ENCODE measurements at places on chromosomes 1 and 21.

- DNase-seq = peak; percentile 23
Observed at GRCh38 chr1:36093929-36094328, 5.2 kb downstream of the ADPRS start.

DNA sequence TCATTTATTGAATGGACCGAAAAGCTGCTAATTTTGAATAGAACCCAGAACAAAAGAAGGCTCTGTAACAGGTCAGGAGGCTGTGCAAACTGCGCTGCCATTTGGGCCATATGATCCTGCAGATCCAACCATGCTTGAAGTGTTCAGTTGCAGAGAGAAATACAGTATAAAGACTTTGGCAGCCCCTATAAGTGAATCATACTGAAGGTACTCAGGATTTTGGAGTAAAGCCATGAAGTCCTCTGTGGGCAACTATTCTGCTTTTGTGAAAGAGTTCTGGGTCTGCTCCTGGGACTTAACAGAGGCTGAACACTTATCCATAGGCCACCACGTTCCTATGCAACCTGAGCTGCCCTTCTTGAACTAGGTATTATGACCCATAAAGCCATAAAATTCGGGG, 1613.6 kb upstream of the PRMT6 start:
- DNase-seq = no peak

DNA sequence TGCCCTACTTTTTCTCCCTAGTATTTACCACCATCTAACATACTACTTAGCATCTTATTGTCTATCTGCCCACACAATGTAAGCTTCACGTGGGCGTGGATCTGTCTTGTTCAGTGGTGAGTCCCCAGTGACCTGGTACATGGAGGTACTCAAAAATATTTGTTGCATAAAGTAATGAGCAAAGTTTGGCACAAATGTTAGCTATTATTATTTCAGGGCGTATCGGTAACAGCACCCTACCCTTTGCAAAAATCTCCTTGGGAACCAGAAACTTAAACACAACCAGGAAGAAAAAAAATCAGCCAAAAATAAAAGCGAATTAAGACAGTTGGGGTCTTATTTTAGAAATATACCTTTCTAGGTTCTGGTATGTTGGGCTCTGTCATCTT, 454 bp upstream of the NENF start:
- DNase-seq = no peak

GRCh38 chr1:71285529-71285928, 204.7 kb upstream of the ZRANB2 start:
- DNase-seq = no peak

- peak; percentile 94 for DNase-seq
Observed at GRCh38 chr1:45543581-45544417, 6.8 kb upstream of the AKR1A1 start.

- no peak for DNase-seq
Observed at GRCh38 chr1:71242239-71242638, 161.4 kb upstream of the ZRANB2 start.

DNA sequence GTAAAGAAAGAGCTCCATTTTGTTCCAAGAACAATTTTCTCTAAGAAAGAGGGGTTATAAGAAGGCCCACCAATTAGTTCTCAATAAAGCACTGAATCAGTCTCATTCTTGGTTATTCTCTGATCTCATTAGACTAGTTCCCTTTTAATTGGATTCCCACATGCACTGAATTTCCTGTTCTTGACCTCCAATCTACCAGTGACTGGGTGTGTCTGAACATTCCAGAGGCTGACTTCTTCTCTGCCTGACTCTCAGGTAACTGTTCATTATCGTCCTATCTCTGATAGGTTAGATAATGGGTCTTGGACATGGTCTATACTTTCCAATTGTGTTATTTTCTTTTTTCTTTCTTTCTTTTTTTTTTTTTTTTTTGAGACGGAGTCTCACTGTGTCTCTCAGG, 22.7 kb downstream of the PTGS2 start:
- peak; percentile 18 for DNase-seq

GRCh38 chr1:94739521-94740061, 80.6 kb upstream of the SLC44A3 start:
- DNase-seq = no peak

- DNase-seq = no peak
Observed at GRCh38 chr1:66402194-66402593, 131.8 kb upstream of the SGIP1 start.

GRCh38 chr1:230548357-230548756, 93.9 kb upstream of the COG2 start:
- DNase-seq = peak; percentile 7

GRCh38 chr1:23868557-23869016, 497 bp upstream of the FUCA1 start:
- DNase-seq = no peak

- DNase-seq = no peak
Observed at GRCh38 chr1:26132128-26132833, 20.7 kb downstream of the PDIK1L start.

GRCh38 chr1:36652011-36652410, 169.3 kb upstream of the CSF3R start:
- DNase-seq = no peak

GRCh38 chr1:19483261-19483660, 2.1 kb downstream of the CAPZB start:
- no peak for DNase-seq

GRCh38 chr21:17570786-17571185, 41.9 kb downstream of the BTG3 start:
- DNase-seq = no peak

DNA sequence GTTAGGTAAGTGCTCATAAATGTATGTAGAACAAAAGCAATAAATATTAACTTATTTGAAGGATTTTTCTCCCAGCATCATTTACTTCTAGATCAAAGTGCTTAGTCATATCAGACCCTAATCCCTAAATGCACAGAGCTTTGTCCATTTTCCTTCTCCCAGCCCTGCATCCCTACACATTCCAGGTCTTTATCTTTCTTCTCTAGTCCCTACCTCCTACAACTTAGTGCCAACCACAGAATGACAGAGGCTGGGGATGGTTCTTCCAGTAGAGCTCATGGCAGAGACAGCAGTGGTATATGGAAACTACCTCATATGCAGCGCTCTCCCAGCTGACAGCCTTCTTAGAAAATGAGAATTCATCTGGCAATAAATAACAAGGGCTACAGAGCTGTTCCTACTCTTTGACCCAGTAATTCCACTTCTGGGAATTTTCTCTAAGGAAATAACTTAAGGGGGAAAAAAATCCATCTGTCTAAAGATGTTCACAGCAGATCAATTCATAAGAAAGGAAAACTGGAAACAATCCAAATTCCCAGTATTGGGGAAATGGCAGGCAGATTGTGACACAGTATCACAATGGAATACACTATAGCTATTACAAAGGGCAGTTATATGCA, 62.9 kb upstream of the ROR1 start:
- DNase-seq = no peak

- DNase-seq = no peak
Observed at GRCh38 chr1:115604508-115604907, 37.3 kb upstream of the VANGL1 start.

DNA sequence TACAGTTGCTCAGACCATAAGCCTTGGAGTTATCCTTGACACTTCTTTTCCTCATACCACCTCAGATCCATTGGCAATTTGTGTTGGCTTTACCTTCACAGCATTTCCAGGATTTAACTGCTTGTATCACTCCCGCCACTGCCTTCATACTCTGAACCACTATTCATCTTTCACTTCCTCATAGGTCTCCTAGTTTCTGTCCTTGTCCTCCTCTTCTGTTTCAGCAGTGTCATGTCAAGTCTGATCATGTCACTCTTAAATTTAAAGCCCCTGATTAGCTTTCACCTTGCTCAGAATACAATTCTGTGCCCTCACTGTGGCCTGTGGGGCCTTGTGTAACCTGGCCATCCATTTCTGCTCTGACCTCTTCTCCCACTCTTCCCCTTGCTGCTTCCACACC, 34.7 kb upstream of the C1orf115 start:
- no peak for DNase-seq

GRCh38 chr1:15152318-15153183, 996 bp upstream of the TMEM51 start:
- DNase-seq = peak; percentile 69

DNA sequence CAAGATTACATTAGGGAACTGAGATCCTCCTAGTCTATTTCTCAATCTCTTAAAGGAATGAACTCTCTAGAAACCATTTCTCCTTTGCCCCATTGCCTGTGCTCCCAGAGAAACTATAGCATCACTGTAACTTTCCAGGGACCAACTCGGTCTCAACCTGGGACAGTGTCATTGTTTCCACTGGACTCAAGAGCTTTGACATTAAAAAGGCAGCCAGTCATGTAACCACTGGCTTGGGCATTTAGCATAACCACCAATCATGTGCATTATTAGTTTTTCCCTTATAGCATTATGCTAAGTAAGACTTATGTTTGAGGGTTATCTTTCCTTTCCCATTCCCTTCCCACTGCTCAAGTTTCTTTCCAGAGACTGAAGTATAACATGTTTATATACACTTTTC, 18.2 kb downstream of the TEX38 start:
- DNase-seq = peak; percentile 17

- peak; percentile 55 for DNase-seq
Observed at GRCh38 chr1:228944935-228945371, 209.7 kb downstream of the RHOU start.

- DNase-seq = peak; percentile 35
Observed at GRCh38 chr1:114353262-114353661, 157.7 kb downstream of the TRIM33 start.

DNA sequence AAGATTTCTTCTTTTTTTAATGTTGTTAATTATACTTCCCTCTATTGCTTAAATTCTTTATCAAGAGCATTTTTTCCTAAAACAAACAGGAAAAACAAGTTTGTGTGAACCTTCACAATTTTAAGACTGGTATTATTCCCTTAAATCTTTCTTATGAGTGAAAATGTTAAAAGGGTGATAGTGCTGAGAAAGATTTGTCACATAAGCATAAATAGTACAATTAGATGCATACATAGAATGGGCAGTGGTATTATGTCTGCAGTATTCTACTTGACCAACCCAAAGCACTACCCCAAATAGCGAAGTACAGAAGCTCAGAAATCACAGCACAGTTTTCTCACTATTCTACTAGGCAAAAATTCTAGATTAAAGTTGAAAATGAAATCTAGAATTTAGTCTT, 18.0 kb downstream of the GOLPH3L start:
- DNase-seq = no peak

- no peak for DNase-seq
Observed at GRCh38 chr1:240998024-240998423, 359.0 kb downstream of the RGS7 start.

DNA sequence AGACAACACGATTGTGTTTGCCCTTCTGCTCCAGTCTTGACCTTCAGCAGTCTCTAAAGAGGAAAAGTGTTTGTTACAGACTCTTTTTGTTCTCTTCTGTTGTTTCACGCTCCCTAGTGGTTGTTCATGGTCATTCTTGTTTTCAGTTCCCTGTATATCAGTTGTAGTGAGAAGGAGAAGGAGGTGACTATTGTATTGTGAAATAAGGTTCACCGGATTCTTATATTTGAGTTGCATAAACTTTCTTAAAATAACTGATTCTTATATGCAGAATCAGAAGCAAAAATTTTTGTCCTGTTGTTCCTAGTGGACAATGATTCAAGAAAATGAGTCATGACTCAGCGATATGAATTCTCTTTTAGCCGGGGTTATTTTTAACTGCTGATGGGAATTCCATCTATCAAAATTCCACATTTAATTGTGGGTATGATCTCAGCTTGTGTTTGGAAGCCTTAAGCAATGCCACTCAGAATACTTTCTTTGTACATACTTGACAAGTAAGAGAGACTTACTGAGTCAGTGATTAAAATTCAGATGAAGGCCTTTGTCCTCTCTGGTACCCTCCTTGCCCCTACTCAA, 152.2 kb downstream of the CLEC20A start:
- DNase-seq = peak; percentile 81

DNA sequence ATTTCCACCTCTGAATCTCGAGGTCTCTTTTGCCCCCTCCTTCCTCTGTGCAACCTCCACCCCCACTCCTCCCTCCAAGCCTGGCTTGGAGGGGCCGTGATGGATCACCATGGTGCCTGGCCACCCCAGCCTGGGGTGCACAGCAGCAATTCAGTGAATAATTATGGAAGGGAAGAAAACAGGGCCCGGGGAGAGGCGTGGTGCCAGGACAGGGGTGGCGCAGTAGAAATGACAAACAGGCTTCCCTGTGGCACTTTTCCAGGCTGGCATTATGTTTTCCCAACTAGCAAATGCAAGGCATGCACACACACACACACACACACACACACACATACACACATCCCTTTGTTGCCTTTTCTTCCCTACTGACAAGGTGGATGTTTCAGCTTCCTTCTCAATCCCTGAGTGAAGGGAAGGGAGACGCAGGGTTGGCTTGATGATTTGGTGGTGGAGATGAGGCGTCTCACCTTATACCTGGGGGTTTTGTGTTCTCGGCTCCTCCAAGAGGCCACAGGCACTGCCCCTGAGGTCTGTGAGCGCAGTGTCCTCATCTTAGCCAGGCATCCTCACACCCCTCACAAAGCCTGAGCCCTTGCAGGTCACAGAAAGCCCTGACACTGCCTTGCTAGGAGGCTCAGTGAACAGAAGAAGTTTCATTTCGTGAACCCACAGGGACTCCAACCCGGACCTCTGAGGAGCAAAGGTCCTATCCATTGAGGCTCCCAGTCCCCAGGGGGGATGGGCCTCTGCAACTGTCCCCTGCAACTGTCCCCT, 215.8 kb downstream of the MATN1 start:
- DNase-seq = no peak

- no peak for DNase-seq
Observed at GRCh38 chr1:161265305-161265704, 6.8 kb downstream of the PCP4L1 start.

Measured in inflammatory macrophage (primary cell).